B cell (primary cell): ENCODE measurements at places on chromosomes 6 and 20.

- no peak for DNase-seq
Measured at GRCh38 chr6:57019434-57019833, 27.1 kb upstream of the KIAA1586 start.

DNA sequence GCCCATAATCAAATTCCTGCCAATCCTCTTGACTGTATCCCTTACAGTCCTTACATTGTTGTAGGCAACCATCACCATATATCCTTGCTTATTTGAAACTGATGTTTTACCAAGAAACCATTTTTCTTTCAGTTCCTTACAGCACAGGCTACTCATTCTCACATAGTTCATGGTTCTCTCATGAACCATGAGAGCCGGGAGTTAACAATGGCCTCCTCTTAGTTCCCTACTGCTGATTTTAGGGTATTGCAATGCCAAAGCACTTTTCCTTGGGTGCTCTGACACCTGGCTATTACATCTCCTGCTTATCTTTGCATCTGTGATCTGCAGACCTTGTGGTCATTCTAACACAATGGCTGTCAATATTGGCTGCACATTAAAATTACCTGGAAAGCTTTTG lies 133.4 kb downstream of the MYB start:
- DNase-seq, result no peak

GRCh38 chr20:62355516-62355877 lies 11.6 kb downstream of the LAMA5 start:
- no peak for DNase-seq

- no peak for DNase-seq
Measured at GRCh38 chr6:16985513-16986284, 116.2 kb upstream of the STMND1 start.

- no peak for DNase-seq
Measured at GRCh38 chr6:7155871-7156579, 48.3 kb downstream of the RREB1 start.
